ENCODE measurements at places on chromosomes 12 and 14. TPM values are rescaled to one million over a fixed set of nuclear protein-coding genes. Genes with fewer than 3 reads are reported as not detected.

Gene KCNC2
- polyA plus RNA-seq, result 0.59 TPM

- no peak for DNase-seq
These were observed 54.9 kb downstream of the OTOGL start for GRCh38 chr12:80154261-80154660.

DNA sequence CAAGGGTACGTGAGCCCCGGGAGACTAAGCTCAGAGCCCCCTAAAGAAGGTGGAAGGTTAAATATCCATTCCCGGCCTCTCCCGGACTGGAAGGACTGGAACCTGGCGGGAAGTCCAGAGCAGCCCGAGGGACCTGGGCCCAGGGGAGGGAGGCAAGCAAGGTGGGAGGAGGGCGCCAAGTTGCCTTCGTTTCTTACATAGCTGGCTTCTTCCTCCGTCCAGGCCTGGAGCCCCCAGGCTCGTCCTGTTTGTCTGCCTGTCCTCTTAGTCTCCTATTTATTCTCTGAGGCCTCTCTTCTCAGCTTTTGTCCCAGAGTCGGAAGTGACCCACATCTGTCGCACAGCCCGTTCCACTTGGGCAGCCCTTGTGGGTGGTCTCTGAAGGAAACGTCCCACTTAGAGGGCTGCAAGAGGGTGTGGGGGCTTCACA, 745 bp downstream of the PCK2 start:
- no peak for DNase-seq

Gene CD163
- 7.9 TPM for polyA plus RNA-seq

DNA sequence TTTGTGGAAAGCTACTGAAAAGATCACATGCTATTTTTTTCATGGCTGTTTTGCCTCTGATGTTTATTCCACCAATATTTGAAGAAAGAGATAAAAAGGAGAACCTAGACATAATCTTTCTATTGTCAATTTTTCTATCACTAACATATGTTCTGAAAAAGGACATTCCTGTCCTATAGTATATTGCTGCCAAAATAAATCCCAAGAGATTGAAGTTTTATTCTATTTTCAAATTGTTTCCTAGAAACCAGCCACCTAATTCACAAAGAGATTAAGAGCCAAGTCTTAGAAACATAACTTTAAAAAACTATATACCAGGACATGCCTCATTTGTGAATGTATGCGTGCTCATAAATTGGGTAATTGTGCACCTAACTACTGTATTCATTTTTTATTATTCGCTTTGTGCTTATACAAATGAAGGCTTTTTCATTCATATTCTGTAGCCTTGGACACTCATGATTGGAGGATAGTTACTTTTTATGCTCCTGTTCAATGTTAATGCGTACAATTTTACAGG, 200.7 kb downstream of the FUT8 start:
- no peak for DNase-seq

- no peak for DNase-seq
These were observed 5.4 kb downstream of the PLBD1 start for GRCh38 chr12:14562279-14562678.

GRCh38 chr12:115456946-115457689, 773.1 kb upstream of the TBX3 start:
- DNase-seq, result no peak

Gene LYZ
- polyA plus RNA-seq, result 26.6 TPM

Gene PAPOLA
- polyA plus RNA-seq, result 218 TPM

Gene BDKRB1
- 0.31 TPM for polyA plus RNA-seq

- DNase-seq, result no peak
These were observed 54.2 kb downstream of the ELK3 start for GRCh38 chr12:96248136-96248931.

- no peak for DNase-seq
These were observed 24.8 kb downstream of the PRKCH start for GRCh38 chr14:61346221-61346620.

- no peak for DNase-seq
These were observed 15.5 kb downstream of the CMKLR1 start for GRCh38 chr12:108323581-108323980.

DNA sequence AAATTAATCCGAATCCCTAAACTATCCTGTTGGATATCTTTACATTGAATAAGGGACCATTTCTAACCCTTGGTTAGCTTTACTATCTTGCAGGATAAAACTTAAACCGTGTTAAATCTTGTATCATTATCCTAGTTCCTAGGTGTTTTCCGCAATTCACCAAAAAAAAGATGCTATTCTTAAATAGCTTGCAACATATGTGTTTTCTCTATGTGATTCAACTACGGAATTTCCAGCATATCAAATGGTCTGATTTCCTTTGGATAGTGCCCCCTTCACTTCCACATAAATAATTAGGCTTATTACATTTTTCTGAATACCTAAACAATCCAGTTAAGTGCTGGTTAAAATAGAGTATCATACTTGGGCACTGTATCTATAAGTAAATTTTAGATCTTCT, 130.3 kb downstream of the ITPR2 start:
- no peak for DNase-seq

Gene RNF212B
- polyA plus RNA-seq, result 1.7 TPM

GRCh38 chr12:132695431-132695830, 8.0 kb downstream of the PXMP2 start:
- DNase-seq, result no peak

DNA sequence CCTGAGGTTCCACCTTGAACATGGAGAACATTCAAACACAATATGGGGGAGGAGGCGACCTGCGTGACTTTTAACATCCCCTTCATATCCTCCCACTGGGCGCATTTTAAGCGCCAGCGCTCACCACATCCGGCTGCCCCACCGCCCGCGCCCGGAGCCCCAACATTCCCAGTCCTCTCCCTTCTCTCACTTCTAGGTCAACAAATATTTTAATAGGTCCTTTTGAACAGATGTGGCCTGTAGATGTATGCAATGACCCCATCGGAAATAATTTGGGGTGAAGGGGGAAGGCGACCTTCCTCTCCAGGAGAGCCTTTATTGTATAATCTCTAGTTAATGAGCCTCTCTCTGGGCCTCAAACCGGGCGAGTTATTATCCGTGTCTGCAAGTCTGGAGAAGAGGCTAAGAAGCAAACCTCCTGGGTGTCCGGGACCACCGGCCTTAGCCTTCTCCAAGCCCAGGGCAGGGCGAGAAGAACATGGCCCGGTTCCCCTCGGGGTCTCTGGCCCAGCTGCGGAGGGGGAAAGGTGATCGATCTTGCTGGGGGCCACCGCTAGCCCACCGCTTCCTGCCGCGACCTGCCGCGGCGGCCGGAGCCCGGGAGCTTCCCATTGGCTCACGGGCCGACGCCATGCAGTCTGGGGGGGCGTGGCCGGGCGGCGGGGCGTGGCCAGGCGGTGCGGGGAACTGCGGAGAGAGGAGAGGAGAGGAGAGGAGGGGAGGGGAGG, 83.2 kb upstream of the HMGA2 start:
- peak; percentile 84 for DNase-seq

DNA sequence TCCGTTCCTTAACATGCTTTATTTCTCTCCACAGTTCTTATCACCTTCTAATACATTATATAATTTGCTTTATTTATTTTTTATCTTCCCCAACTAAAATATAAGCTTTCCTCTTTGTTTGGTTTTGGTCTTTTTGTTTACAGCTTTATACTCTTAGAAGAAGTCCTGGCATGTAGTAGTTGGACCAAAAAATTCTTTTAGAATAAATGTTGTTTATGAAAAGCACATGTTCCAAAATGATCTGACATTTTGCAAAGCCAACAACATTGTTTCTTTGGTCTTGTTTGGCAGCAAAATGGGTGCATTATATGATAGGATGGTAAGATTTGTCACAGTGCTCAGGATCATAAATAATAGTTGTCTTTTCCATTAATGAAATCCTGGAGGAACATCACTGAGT, 312.5 kb downstream of the LRIG3 start:
- DNase-seq, result no peak

Measured in right renal pelvis (tissue), 4 donors.